ENCODE measurements at places on chromosomes 12 and 14. TPM values are rescaled to one million over a fixed set of nuclear protein-coding genes. Genes with fewer than 3 reads are reported as not detected.

DNA sequence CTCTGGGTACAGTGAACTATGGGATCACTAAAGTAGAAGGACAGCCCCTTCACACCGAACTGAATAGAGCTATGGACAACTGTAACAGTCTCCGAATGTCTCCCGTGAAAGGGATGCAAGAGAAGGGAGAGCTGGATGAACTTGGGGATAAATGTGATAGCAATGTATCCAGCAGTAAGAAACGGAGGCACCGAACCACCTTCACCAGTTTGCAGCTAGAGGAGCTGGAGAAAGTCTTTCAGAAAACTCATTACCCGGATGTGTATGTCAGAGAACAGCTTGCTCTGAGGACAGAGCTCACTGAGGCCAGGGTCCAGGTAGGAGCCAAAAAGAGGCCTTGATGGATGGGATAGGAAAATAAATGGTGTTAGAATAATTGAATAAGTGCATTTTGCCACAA is 3.5 kb downstream of the ALX1 start:
- no peak for DNase-seq

GRCh38 chr12:121438905-121439304 is 39.0 kb downstream of the RNF34 start:
- DNase-seq: no peak

The CLEC7A gene
- total RNA-seq: not detected

The INSM2 gene
- total RNA-seq: not detected
